ENCODE measurements at places on chromosomes 4 and X.

GRCh38 chr4:86019362-86019761 is 340.5 kb downstream of the MAPK10 start:
- no peak for DNase-seq

DNA sequence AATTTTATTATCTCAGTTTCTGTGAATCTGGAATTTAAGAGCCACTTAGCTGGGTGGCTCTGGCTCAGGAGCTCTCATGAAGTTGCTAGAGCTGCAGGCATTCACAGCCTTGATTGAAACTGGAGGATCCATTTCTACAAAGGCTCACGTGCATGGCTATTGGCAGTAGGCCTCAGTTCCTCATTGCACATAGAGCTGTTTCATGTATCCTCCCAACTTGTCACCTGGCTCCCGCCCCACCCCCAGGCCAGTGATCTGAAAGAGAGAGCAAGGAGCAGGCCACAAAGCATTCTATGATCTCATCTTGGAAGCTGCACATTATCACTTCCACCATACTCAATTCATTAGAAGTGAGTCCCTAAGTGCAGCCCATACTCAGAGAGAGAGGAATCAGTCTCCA is 18.5 kb upstream of the AP1AR start:
- no peak for DNase-seq

GRCh38 chr4:137519406-137519805 is 12.9 kb downstream of the PCDH18 start:
- DNase-seq, result no peak

GRCh38 chrX:140817943-140818342 is 108.4 kb downstream of the LINC00632 start:
- no peak for DNase-seq

DNA sequence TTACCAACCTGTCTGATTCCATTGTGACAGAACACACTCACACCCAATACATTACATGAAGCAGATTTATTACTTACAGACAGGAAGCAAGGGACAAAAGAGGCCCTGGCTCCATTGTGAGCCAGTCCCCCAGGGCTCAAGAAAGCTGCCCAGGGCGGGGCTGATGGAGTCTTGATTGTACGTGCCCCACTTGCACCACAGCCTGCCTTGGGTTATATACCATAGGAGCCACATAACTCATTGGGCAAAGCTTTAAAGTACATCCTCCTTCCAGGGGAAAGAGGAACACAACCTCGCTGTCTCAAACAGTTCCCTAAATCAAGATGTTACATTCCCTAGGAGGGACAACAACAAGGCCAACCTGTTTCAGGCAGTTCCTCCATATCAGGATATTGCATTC is 3.4 kb upstream of the ZRSR2 start:
- no peak for DNase-seq

- DNase-seq, result no peak
Measured at GRCh38 chr4:56243107-56243506, 144.2 kb downstream of the AASDH start.

- DNase-seq, result no peak
Measured at GRCh38 chrX:331825-332495, 13.4 kb upstream of the GTPBP6 start.

DNA sequence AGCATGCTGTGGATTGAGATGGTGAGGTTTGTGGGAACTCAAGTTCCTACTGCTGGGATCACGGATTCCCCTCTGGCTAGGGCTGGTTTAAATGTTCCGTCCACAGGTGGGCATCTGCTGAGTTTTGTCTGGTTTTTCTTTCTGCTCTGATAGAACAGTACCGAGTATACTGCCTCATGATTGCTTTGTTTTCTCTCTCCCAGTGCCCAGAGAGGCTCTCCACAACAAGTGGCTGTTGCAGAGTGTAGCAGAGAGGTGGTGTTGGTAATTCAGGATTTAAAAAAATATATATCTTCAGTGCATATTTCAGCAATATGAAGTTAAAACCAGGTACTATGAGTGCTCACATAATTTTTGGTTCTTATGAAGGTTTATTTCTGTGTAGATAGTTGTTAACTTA is 213.7 kb downstream of the TEX13C start:
- DNase-seq, result no peak

GRCh38 chr4:24730256-24731001 is 64.9 kb upstream of the SOD3 start:
- DNase-seq, result no peak

DNA sequence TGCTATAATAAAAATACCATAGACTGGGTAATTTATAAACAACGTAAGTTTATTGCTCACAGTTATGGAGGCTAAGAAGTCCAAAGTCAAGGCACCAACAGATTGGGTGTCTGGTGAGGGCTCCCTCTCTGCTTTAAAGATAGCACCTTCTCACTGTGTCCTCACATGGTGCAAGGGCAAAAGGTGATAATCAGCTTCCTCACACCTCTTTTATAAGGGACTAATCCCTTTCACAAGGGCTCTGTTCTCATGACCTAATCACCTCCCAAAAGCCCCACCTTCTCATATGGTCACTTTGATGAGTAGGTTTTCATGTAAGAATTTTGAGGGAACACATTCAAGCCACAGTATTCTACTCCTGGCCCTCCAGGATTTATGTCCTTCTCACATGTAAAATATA is 641.7 kb upstream of the ATOH1 start:
- no peak for DNase-seq

DNA sequence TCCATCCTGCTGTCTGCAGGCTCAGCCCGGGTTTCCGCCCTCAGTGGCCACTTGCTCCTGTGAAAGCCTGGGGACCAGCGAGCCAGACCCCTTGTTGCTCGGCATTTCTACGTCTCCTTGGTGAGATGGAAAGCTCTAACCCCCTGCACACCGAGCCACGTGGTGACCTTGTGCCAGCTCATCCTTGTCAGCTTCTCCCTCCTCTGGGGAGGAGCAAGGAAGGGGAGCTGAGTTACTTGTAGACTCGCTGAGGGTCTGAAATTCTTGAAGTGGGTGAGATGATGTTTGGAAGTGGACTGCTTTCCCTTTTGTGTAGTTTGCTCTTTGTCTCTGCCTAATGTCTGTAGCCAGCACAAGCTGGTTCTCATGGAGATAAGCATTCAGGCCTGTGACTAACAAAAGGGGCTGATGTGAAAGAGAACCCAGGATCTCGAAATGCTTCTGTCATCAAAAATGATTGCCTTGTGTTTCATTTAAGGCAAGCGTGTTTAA is 29.3 kb downstream of the RGS12 start:
- no peak for DNase-seq

DNA sequence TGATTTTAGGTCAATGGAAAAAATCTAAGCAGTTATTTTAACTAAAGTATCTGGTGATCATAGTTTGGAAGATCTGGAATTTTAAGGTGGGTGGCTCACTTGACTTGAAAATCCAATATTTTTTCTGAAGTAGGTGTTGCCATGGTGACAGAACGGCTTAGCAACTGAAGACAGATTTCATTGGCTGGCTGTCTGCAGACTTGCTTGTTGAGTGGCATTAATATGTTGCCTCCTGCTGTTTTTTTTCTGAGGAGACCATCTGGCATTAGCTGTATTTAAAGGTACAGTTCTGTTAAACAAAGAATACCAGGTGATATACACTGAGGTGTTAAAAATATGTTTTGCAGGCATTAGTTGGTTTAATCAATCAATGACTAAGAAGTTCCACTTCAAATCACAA is 19.8 kb downstream of the CPE start:
- DNase-seq, result no peak

GRCh38 chr4:105025263-105026017 is 121.2 kb upstream of the TET2 start:
- DNase-seq, result no peak

GRCh38 chr4:19575924-19576323 is 675.8 kb upstream of the SLIT2 start:
- DNase-seq, result no peak

GRCh38 chr4:53919535-53919934 is 144.9 kb downstream of the CHIC2 start:
- DNase-seq, result no peak

DNA sequence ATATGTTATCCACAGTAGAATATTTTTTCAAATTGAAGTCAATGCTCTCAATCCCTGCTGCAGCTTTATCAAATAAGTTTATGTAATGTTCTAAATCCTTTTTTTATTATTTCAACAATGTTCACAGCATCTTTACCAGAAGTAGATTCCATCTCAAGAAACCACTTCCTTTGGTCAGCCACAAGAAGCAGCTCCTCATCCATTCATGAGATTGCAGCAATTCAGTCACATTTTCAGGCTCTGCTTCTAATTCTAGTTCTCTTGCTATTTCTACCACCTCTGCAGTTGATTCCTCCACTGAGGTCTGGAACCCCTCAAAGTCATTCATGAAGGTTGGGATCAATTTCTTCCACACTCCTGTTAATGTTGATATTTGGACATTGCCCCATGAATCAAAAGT is 2301.3 kb upstream of the TENM3 start:
- no peak for DNase-seq

DNA sequence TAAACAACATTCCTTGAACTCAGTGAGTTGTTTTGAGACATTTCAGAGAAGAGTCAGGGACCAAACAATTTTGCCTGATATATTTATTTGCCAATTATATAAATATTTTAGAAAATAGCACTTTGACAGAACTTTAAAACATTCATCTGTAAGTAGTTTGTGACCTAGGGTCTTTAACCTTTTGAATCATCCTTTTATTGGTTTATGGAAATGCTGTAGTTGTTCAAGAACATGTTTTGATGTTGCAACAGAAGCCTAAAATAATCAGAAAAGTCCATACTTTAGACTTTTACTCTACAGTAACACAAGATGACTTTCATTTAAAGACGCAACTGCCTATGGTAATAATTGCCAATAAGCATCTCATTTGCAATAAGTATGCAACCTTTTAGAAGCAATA is 43.0 kb downstream of the CXCL1 start:
- no peak for DNase-seq

GRCh38 chr4:148823419-148823769 is 381.2 kb upstream of the NR3C2 start:
- DNase-seq, result no peak

- DNase-seq, result no peak
Measured at GRCh38 chrX:53449632-53450031, 15.5 kb upstream of the HSD17B10 start.

DNA sequence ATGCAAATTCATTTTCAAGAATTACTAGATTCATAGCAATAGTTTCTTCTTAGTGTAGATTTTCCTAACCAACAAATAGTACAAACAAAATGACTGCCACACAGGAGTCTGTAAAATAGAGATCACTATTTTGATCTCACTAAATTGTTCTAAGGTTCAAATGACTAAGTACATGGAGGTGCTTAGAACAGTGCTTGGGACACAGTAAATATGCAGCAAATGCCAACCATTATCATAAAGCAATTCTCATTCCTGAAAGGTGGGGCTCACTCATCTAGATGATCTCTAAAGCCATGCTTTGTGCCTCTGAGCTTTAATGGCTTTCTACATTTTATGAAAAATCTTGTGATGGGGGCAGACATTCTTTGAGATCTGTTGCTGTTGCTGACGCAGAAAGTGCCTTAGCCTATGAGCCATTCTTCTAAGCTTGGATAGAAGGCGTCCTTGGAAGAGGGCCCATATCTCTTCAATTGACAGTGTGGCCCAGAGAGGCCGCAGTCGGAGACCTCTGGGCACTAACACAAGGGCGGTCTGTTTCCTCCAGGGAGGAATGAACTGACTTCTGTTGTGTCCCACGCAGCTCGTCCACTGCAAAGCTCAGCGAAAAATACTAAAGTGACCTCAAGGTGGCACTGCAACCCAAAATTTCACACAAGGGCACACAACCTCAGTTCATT is 23.5 kb downstream of the TLR10 start:
- peak; percentile 40 for DNase-seq

DNA sequence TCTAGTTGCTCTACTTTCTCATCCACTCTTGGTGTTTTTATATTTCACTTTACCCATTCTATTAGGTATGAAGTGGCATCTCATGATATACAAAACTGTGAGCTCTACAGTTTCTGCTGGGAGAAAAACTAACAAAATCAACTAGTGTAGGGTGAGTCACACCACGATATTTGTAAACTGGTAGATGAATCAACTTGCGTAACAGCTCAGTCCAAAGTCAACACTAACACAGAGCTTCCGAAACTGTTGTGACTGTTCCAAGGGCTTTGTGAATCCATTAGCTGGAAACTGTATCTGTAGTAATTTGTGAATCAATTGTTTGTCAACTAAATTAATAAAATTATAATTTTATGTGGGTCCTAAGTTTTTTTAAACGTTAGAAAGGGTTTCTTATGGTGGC is 119.8 kb upstream of the TSPAN5 start:
- DNase-seq, result no peak

DNA sequence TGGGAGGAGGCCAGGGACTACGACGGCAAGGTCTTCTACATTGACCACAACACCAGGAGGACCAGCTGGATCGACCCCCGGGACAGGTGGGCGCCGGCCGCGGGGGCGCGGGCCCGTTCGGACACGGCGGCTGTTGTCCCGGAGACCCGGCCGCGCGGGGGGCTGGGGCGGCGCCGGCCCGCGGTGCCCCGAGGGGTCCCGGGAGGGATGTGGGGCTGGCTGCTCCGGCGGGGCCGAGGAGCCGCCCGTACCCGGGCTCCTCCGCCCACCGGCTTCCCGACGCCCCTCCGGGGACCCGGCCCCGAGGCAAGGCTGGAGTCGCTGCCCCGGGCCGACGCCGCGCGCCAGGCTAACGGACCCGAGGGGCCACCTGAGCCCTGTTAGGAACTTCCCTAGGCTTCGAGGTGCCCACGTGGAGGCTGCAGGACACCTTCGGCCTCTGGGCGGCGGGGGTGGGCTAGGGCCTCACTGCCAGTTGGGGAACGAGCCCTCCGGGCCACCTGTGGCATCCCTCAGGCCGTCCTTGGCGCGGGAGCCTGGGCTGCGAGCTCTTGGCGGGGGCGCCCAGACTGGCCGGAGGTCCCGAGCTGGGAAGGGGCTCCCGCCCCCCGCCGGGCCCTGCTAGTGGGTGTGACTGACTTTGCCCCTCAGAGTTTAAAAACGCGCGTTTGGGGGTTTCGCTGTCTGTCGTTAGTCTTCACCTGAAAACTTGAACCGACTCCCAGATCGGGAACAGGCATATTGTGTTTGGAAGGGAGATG is 660 bp downstream of the WWC2 start:
- DNase-seq, result no peak

DNA sequence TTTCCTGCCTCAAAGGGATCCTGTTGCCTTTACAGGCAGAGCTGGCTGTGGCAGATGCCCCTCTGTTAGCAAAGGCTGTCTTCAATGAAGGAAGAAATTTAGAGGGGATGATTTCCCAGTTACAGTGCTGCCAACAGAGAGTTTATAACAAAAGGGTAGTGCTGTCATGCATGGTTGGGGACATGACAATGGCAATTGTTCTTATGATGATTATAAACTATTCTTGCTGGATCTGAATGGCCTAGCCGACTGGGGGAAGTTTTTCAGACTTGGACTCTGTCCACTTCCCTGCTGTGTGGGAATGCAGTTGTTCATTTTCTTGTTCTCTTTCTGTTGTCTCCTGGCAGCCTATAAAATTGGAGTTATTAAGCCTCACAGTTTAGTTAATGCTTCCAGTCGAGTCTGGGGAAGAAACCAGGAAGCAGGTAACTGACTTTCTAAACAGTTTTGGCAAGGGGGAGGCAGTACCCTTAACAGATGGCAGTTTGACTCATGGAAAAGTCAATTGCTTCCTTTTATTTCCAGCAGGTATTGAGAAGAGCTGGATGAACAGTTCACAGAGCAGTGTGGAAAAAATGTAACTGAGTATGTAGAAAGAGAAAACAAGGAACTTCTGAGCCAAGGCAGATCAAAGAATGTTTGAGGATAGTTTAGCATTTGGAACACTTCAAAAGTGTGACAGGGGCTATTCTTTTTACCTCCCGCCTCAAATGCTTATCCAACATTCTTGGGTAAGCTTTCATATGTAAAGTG is 582.6 kb downstream of the RAPGEF2 start:
- no peak for DNase-seq
